ENCODE measurements at places on chromosomes 2 and 18.

- DNase-seq = peak; percentile 12
Measured at GRCh38 chr2:8676921-8677645, 4.8 kb upstream of the ID2 start.

- no peak for DNase-seq
Measured at GRCh38 chr2:136112317-136113208, 5.4 kb downstream of the CXCR4 start.

DNA sequence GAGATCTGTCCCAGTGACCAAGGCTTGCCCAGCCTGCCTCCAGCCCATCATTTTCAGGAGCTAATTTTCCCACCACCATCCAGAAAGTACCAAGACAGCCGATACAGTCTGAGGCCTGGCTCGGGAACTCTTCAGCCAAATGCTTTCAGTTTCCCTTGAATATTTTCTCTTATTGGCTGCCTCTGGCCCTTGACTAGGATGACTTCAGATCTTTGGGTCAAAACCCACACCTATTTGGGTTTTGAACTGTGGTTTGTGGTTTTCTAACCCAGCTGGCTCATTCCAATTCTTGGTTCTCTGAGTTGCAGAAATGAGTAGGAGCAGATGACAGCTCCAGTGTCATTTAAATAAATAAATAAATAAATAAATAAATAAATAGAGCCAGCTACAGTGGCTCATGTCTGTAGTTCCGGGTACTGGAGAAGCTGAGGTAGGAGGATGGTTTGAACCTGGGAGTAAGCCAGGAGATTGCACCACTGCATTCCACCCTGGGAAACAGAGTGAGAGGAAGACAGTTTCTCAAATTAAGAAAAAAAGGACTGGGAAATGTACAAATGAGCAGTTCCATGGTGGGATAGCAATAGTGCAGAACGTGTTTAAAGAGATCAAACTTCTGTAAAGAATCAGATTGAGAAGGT, 465.0 kb upstream of the SOX11 start:
- no peak for DNase-seq

DNA sequence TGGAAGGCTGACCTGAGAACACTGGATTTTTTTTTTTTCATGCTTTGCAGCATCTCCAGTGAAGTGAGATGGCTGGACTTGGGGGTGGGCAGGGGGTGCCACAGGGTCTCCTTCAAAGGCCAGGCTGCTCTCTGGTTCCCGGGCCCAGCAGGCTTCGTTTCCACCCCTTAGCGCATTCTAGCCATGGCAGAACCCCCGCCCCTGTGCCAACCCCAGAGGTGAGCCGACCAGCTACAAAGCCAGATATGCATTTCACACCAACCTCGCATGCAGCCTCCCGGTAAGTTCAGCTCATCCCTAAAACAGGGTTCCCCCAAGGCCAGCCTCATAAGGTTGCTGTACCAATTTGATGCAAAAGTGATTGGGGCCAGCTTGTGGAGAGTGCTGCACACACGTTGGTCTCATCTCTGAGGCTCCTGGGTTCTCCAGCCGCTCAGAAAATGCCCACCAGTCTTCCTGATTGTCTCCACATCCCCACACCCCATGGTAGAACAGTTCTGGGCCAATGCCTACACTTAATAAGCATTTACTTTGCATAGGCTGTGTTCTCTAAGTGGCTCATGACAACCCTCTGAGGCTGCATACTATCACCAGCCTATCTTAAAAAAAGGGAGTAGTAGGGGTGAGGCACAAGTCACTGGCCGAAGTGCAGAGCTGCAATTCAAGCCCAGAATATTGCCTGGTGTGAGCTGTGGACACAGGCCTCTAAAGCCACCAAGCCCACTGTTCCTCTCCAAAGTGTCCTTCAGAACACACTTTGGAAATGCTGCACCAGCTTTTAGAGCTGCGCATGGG, 23.3 kb downstream of the SMAD7 start:
- no peak for DNase-seq

DNA sequence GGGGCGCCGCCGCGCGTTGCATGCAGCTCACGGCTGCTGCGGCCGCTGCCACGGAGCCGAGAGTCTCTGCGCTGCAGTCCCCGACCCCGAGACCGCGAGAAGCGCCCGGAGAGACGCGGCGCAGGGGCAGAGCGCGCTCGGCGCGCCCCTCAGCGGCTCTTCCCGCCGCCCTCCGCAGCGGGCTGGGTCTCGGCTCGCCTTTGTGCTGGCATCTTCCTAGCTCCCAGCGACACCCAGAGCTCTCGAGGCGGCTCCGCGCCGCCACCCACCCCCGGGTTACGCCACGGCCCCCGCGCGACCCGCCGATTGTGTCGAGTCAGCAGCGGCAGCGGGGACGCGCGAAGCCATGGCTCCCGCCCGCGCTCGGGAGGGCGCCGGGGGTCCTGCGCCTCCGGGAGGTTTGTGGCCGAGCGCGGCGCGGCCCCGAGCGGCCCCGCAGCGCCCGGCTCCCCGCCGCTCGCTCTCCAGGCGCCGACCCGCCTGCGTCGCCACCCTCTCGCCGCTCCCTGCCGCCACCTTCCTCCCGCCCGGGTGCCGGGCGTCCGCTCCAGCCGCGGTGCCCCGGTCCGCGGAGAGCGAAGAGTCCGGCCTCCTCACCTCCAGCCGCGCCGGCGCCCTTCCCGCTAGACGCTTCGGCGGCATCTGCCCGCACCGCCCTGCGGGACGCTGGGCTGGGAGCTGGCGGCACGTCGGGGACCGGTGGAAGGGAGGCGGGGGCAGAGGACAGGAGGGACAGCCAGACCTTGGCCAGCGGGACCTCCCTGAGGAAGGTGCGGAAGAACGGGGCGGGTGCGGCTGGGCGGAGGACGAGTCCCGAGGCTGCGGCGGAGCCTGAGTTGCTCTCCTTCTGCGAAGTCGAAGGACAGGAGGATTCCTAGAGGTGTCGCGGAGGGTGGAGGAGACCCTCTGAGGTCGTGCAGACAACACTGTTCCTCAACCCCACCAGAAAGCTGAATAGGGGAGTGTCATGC, 46.3 kb upstream of the CCDC150 start:
- peak; percentile 77 for DNase-seq

Data from lung microvascular endothelial cell (primary cell).